ENCODE measurements at places on chromosomes 3 and 15.

GRCh38 chr15:60660290-60661051 is 181.5 kb upstream of the ICE2 start:
- DNase-seq, result no peak

- no peak for DNase-seq
Observed at GRCh38 chr15:73174171-73174570, 121.9 kb downstream of the NEO1 start.

DNA sequence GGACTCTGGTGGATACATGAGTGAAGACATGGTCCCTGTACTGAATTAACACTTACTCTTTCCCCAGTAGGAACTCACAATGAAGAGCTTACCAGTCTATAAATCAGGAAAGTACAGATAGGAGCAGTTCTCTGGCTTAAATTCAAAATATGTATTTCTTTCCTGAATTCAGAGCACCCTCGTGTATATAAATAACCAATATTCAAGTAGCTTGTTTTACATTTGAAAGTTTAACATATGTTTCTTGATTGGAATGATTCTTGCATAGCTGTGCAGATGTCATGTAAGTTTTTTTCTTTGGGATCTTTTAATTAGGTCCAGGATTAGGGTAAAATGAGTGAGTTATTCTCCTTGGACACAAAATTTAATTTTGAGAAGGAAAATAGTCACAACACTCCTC is 14.8 kb upstream of the TMPRSS7 start:
- DNase-seq, result no peak

DNA sequence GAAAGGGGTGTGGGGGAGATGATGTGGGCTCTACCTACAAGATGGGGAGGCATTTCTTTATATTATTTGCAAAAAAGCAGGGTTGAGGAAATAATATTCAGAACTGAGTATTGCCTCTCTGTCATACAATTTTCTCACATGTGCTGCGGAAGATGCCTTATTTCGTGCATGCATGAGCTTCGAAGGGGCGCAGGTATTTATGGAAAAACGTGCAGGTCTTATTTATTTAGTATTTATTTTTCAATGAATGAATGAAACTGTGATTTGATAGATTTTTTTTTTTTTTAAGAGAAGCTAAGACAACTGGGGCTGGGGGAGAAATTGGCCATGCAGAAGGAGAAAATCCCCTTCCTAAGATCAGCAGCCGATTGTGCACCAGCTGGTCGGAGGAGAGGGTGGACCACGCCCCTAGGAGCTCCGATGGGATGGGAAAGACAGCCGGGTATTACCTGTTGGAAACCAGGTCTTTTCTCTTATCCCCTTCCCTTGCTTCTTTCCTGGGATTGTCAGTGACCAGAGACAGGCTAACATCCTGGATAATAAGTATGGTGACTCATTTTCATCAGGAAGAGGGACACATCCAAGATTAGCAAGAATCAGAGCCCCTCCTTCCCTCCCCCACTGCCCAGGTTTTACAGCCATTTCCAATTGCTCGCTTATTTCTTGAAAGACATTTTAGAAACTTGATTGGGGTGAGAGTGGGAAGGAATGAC is 875 bp downstream of the GAP43 start:
- no peak for DNase-seq

DNA sequence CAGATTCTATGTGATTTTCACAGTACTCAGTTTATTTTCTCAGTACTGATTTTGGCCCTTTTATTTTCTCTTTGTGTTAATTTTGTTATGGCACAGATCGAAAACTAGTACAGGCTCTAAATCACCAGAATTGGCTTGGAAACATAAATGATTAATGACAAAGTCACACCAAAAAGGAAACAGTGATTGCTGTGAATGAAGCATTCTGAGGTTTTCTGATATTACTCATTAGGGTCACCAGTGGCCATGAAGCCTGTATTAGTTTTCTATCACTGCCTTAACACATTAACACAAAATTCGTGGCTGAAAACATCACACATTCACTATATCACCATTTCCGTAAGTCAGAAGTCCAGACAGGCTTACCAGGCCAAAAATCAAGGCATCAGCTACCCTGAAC is 343.0 kb upstream of the THRB start:
- no peak for DNase-seq

GRCh38 chr15:43441316-43441715 is 51.6 kb downstream of the TP53BP1 start:
- no peak for DNase-seq

- no peak for DNase-seq
Observed at GRCh38 chr15:50123861-50124557, 5.0 kb upstream of the ATP8B4 start.

GRCh38 chr15:63465104-63465503 is 39.3 kb upstream of the USP3 start:
- no peak for DNase-seq

GRCh38 chr3:141331377-141332318 is 36.7 kb upstream of the ZBTB38 start:
- no peak for DNase-seq

Measured in activated CD8-positive, alpha-beta memory T cell treated with anti-CD3 and anti-CD28 coated beads for 1 hour (primary cell).